Left lobe of liver (tissue), 2 donors: ENCODE measurements at places on chromosomes 4 and X. TPM values are rescaled to one million over a fixed set of nuclear protein-coding genes. Genes with fewer than 3 reads are reported as not detected.

DNA sequence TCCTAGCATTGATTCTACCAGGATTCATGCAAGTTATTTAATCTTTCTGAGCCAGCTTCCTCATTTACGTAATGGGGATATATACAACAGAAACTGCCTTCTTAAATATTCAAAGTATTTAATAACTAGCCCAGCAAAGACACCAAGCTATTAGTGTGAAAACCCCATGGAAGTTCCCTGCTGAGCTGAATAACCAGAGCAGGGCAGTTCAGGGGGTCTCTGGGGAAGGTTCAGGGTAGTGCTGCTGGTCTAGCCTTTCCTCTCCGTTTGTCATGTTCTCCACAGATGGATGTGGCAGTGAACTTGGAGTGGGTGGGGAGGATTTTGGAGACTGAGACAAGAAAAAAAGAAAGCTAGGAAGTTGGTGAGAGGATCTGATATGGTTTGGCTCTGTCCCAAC lies 240.8 kb upstream of the TAPT1 start:
- no peak for DNase-seq

Gene WDR19
- 24.9 TPM for total RNA-seq

- no peak for DNase-seq
Measured at GRCh38 chr4:149754526-149754925, 61.1 kb downstream of the IQCM start.

GRCh38 chrX:153361781-153362397 lies 27.9 kb downstream of the ZNF275 start:
- DNase-seq = no peak
